ENCODE measurements at places on chromosomes 1 and 21.

DNA sequence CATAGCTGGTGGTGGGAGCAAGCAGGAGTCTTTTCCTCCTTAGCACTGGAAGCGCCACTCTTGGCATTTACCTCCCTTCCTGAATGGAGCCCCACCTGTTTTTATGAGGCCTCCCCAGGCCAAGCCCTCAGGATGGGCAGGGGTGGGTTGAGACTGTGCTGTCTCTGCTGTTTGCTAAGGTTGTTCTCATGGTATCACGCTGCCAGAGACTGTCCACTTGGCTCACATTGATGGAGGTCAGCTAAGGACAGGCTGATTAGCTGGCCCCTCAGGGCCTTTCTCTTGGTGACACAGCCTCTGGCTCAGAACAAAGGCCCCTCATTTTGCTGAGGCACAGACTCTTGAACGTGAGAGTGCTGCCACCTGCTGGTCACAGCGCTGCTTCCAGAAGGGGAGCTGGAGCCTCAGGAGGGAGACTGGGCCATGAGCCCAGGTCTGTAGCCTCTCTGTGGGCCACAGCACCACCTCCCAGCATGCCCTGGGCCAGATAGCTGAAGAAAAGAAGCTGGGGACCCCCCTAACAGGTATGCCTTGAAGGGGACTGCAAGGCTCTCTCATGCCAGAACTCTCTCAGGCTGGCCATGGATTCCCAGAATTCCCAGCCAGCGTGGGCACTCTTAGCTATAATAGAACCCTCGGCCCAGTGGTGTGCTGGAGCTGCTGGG, 85.6 kb downstream of the CD58 start:
- DNase-seq, result peak; percentile 94

GRCh38 chr21:23438081-23438480, 2169.2 kb downstream of the MRPL39 start:
- DNase-seq, result no peak

DNA sequence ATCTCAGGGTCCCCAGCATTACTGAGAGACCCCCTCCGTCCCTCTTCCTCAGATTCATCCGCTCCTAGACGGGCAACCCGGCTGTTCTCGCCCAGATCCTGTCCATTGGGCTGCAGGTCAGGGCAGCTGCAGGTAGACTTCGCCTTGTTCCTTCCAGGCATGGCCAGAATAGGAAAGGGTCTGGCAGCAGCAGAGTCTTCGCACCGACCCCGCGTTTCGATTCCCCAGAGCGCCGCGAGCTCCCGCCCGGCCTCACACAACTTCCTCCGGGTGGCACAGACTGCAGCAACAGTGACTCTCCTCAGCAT, 265 bp downstream of the NRDC start:
- no peak for DNase-seq

DNA sequence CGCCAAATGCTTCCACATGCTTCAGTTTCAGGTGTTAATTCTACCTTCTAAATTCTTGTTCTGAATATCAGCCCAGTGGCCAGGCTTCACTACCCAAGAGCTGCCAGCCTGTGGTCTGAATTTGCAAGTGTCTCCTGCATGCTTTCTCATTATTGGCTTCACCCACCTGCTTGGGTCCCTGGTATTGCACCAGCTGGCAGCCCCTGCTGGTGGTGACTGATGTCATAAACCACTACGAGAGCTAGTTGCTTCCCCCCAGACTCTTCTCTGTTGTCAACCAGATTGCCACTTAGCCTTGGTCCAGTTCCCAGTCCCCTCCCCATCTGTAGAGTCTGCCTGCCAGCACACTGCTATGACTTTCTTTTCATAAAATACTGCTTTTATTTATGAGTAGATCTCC, 197.7 kb upstream of the DUSP10 start:
- no peak for DNase-seq

- no peak for DNase-seq
Measured at GRCh38 chr1:6599141-6599975, 3.3 kb downstream of the KLHL21 start.

DNA sequence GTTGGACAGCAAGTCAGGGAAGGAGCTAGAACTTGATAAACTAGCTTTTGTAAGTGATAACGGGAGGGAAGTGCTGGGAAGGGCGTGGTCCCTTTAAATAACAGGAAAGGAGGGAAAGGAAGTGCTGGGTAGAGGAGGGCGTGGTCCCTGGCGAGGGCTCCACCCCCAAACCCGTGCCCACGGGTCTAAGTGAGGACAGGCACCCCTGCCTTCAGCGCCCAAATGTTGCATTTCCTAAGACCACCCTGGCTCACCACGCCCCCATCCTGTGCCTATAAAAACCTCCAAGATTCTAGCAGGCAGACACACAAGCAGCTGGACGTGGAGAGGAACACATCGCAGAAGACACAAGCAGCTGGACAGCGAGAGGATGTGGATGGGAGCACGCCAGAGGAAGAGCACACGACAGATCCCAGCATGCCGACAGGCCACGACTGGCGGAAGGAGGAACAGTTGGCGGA, 58.5 kb downstream of the PALMD start:
- DNase-seq, result no peak

- DNase-seq, result no peak
Measured at GRCh38 chr1:77027847-77028246, 160.6 kb downstream of the ST6GALNAC5 start.

DNA sequence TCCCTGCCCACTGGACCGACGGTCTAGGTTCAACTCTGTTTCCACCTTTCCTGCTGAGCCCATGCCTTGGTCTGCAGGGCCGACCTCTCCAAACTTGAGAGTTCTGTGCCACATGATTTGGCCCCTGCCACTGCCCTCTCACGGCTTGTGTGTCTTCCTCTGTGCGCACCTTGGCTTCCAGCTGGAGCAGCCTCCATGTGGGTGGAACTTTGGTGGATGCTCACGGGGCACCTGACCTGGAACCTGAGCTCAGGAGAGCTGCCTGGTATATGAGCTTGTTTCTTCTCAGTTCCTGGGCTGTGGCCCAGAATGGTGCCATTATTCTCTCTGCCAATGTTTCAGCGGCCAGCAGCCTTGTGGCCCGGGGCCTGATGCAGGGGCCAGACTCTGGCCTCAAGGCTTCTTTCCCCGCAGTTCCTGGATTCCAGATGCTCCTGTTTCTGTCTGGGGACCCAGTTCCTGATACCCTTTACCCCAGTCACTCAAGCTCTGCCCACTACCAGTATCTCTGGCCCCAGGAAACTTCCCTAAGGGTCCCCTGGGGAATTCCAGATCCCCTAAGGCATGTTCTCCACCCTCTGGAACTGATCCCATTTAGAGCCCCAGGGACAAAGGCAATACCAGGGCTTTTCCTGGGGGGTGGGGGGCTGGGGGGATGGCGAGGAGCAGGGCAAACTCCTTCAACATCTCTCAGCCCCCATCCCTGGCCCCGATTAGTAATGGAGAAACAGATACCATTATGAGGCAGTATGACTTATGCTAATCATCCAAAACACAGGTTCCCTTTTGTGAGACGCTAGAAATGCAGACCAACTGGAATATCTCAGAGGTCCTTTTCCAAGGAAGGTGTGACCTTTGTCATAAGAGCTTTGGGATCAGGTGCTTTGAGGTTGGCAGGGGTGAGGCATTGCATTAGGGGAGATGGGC, 11.1 kb downstream of the QSOX1 start:
- DNase-seq, result no peak

- DNase-seq, result no peak
Measured at GRCh38 chr1:150626150-150626549, 3.3 kb downstream of the ENSA start.

DNA sequence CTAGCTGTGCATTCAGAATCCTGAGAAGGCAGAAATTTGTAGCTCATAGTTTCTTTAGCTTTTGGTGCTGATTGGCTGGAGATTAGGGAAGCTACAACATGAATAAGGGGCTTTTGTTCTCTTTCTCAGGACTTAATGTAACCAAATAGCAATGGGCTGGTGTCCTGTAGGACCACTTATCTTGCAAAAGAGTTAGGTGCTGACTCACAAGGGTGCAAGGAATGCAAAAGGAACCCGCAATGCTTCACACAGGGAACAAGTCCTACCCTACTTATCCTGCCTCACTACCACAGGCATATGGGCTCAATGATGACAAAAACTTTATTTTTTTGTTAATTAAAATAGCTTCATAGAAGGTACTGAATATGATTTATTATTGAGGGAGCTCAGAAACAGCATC, 541.5 kb downstream of the AMY1C start:
- DNase-seq, result no peak

- no peak for DNase-seq
Measured at GRCh38 chr21:25461725-25462124, 145.6 kb downstream of the MRPL39 start.

DNA sequence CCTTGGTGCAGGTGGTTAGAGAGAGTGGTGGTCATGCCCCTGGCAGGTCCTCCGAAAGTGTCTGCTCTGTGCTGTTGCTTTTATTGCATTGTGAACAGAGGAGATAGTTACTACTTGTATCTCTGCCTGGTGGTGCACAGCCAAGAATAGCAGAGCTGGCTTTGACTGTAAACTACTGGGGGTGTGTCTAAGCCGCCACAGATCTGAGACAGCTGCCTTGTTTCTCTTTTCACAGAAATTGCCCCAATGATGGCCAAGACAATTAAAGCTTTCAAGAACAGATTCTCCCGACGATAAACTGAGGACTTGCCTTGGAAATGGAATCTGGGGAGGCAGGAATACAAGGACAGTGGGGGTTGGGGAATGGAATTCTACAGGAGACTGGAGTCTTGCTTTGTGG, 16.0 kb downstream of the ELOA start:
- peak; percentile 73 for DNase-seq

DNA sequence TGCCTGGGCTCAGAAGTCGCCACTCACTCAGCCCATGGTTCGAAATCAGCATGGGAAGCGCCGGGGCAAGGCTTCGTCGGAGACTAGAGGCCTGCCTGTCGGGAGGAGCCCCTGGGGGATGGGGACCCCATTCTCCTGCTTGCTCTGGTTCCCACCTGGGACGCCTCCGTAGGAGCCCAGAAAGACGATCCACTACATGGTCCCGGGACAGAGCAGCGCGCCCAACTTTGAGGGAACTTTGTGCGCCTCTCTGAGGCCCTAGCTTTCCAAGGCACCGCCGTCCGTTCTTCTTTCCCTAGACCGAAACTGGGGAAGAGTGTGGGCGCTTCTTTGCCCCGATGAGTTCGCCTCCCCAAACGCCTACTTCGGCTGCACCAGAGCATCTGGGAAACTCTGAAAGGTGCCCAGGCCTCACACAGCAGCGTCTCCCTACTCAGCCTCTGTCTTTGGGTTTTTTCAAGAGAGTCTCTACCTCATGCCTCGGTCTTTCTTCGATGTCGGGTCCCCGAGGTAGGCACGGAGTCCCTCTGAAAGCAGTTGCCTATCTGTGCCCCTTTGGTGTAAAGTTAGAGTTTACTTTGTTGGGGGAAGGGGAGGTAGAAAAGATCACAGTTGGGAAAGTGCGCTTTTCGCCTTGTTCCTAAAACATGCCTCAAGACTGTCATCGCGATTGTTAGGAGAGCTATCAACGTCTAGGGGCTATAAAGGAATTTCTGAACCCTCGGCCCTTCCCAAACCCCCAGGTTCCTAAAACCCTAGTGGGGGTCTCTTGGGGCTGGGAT, 14.0 kb downstream of the NR5A2 start:
- DNase-seq, result no peak

- no peak for DNase-seq
Measured at GRCh38 chr1:31238986-31239613, 587 bp downstream of the NKAIN1 start.

- DNase-seq, result peak; percentile 50
Measured at GRCh38 chr1:50335036-50335435, 88.2 kb downstream of the DMRTA2 start.

DNA sequence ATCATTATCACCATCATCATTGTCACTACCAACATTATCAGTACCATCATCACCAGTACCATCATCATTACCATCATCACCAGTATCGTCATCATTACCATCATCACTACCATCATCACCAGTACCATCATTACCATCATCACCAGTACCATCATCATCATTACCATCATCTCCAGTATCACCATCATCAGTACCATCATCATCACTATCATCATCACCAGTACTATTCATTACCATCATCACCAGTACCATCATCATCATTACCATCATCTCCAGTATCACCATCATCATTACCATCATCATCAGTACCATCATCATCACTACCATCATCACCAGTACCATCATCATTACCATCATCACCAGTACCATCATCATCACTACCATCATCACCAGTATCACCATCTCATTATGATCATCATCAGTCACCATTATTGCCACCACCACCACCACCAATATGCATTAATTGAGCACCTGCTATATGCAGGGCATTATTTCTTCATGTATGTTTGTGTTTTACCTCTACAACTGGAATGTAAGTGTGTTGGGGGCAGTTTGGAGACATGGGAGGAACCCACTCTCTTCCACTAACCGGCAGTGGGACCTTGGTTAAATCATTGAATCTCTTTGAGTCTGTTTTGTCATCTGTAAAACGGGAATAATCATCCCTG, 7.0 kb downstream of the ZBTB8B start:
- DNase-seq, result no peak

- no peak for DNase-seq
Measured at GRCh38 chr1:182408435-182409075, 8.1 kb upstream of the TEDDM1 start.

DNA sequence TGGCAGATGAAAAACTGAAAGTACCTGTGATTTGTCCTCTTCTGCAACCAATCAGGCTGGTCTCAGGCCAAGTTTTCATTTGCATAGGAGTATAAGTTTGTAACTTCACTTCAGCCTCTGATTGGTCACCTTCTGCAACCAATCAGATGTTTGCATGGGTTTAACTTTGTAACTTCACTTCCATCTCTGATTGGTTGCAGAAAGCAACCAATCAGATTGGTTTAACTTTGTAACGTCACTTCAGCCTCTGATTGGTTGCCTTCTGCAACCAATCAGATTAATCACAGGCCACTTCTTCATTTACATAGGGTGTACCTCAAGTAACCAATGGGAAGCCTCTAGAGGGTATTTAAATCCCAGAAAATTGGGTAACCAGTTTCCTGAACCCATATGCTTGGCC, 18.9 kb upstream of the TUT4 start:
- DNase-seq, result no peak

DNA sequence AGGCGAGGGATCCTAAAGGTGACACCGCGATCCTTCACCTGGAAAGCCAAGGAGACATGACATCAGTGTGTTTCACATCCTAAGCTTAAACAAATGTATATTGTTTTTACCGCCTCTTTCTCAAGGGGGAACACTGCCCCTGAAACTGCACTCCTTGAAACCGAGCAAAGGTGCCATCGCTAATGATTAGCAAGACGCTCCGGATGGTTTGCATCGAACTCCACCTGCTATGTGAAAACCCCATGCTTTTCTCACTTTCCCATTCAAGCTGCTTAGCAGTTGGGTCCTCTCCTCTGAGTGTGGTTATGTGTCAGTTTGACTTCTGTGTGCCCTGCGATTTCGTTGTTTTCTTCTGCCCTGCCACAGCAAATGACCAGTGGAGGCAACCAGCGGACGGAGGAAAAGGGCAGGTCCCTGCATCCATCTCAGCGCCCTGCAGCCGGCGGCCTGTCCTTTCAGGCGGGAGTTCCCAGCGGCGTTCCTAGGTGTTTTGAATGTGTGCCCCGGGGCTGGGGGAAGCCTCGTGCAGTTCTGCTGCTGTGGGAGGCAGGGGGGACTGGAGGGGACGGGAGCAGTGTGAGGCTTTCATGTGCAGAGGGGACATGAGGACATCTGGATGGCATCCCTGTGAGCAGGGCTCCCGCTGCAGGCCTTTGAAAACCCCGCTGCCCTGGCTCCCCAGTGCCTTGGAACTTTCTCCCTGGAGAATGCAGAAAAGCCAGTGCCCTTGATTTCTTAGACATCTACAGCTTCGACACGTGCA, 16.1 kb downstream of the ZBTB18 start:
- DNase-seq, result no peak

Measured in spinal cord (tissue), 10 donors.